ENCODE measurements at places on chromosomes 7 and 10.

DNA sequence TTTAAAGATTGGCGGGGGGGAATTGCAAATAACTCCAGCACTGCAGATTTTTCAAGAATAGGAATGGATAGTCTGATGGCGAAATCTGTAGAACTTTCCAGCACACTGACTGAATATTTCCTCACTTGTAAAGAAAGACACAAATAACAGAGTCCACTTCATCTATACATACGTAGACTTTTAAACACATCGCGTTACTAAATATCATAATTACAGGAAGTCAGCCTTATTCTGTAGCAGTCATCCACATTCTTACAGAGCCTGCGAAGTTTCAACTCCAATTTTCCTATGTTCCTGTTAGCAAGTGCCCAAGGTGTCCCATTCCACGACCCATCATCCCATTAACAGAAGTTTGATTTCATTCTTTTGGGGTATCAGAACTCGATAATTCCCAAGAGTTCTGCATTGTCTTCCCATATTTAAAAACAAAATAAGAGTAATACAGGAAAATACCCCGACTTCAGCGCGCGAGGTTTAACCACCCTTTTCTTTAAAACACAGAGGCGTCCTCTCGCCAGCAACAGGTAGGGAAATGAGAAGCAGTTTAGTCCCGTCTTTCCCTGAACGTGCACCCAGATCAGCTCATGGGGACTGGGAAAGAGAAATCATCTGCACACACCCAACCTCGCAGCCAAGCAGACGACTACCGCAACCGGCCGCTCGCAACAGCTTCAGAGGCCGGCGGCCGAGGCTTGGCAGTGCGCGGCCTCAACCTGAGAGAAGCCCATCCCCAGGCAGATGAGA, 880 bp downstream of the HERC4 start:
- DNase-seq = no peak

DNA sequence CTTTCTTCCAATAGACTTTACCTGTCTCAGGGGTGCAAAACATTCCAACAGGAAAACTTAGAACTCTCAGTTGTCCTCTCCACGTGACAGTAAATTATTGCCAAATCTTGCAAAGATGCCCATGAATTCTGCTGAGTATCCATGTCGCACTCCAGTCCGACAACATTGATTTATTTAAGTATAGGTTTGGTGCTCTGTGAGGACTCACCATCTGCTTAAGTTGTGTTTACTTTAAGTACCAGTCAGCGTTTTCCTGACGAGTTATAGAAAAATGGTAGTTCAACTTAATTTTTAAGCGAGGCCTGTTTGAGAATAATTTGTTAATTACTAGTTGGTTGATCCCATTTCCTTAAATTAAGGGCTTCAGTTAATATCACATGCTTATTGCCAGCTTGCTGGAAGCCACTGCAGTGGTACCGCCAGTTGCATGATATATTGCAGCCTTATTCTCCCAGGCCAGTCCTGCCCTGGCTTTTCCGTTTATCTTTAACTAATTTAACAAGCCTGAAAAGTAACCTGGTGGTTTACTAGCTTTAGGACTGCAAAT, 27.8 kb downstream of the CREB5 start:
- DNase-seq = no peak

GRCh38 chr10:94092848-94093247, 99.1 kb downstream of the PLCE1 start:
- DNase-seq = no peak

- DNase-seq = no peak
Observed at GRCh38 chr10:101112799-101113594, 18.1 kb upstream of the TLX1 start.

- DNase-seq = no peak
Observed at GRCh38 chr10:101644002-101644401, 51.0 kb downstream of the FBXW4 start.

GRCh38 chr10:83346266-83346910, 792.9 kb upstream of the GHITM start:
- DNase-seq = no peak

DNA sequence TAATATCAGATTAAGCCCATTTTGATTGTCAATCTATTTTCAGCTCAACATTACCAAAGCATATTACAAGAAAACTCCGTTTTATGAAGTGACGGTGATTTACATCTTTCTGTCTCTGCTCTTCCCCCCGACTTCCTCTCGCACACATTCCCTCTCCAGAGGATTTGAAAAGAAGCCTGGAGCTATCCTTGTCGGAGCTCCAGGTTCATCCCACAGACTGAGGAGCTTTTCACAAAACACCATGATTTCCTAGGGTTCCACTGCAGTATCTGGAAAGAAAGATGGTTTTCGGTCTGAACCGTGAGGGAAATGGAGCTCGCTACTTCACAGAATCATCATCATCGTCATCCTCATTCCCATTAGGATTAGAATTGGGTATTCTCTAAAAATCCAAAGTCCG, 655.5 kb upstream of the MGMT start:
- no peak for DNase-seq

DNA sequence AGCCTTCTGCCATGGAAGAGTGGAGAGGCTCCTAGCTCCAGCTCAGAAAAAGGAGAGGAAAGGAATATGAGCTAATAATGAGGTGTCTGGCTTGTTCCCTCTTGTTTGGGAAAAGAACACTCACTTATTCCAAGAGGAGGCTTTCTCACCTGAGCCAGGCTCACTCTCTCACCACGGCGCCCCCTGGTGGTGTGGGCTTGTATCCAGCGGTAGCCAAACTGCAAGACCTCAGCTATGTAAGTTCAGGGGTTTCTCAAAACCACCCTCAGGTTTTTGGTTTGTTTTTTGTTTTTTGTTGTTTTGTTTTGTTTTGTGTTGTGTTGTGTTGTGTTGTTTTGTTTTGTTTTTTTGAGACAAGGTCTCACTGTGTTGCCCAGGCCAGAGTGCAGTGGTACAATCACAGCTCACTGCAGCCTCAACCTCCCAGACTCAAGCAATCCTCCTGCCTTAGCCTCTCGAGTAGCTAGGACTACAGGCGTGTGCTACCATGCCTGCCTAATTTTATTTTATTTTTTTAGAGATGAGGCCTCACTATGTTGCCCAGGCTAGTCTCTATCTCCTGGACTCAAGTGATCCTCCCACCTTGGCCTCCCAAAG, 124.0 kb downstream of the TMEM130 start:
- DNase-seq = peak; percentile 35

GRCh38 chr7:88432301-88432700, 125.6 kb upstream of the STEAP4 start:
- no peak for DNase-seq

- no peak for DNase-seq
Observed at GRCh38 chr10:117189557-117189956, 7.7 kb upstream of the KCNK18 start.

DNA sequence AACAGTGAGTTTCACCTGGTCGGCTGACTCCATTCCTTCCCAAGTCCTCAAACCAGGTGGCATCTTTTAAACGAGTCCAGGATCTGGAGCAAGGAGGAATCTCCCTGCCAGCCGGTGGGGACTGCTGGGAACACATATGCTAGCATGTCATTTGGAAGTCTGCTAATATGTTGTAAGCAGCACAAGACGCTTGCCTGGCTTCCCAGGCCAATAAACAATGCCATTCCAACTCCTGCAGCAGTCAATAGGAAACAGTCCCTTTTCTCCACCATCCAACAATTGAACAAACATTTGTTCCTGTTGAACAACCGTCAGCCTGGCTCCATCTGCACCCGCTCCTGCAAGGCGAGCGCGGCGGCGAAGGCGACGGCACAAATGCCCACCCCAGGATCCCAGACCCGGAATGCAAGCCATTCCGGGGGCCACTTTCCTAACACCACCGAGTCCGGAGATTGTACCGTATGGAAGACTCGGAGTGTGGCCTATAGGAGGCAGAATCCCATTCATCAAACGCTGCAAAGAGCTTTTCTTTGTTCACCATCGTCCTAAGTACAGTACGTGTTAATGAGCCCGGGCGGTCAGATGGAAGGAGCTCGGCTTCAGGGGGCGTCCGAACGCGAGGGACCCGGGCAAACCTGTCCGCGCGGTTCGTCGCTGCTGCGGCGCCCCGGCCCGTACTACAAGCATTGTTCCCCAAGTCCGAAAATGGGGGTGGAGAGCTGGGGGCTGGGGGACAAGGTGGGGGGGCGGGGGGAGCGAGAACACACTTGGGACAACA, 1.6 kb downstream of the FAM53B start:
- DNase-seq = no peak

DNA sequence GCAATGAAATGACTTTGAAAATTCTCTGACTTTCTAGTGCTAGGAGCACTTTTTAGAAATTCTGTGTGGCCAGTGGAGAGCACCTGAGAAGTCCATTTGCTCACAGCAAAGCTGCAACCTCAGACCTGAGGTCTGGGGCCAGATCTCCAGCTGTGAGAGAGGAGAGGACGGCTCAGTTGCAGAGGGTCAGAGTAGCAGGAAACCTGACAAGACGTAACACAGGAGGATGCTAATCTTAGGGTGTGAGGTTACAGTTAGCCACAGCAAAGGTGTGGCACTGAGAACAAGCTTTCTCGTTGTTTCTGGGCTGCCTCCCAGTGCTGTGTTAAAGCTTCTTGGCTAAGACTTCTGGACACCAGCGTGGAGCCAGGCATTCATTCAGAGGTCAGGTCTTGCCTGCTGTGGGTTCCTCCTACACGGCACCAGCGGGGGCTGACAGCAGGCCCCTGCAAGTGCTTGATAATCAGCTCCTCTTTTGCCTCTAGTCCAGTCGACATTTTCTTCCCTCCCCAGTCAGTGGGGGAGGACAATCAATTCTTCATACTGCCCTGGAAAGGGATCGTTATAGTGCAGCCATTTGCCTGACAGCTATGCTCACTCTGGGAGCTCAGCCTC, 435.4 kb upstream of the DPP6 start:
- DNase-seq = no peak

DNA sequence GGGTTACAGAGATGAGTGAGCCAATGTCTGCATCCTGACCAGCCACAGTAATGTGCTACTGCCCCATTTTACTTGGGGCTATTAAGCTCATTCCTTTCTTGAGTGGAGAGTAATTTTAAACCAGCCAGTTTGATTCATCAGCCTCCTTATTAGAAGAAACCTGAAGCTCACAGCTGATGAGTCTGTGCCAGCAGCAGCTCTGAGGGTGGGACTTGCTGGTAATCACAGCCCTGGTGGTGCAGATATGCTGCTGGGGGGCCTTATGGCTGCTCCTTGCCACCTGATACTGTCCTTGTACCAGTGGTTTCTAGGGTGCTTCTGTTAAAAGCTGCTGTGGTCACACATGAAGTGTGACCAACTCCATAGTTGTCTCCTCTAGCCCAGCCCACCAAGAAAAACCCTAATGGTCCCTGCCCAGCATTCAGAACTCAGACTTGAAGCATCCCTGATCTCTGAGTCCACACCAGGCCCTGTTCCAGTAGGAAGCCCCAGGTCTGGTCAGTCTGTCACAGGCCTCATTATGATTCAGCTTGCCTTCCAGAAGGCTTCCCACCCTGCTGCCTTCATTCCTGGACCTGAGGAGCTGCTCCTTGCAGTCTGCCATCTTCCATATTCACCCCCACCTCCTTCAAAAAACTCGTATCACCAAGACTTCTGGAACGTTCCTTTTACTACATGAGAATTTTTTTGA, 28.9 kb upstream of the RBM20 start:
- no peak for DNase-seq

DNA sequence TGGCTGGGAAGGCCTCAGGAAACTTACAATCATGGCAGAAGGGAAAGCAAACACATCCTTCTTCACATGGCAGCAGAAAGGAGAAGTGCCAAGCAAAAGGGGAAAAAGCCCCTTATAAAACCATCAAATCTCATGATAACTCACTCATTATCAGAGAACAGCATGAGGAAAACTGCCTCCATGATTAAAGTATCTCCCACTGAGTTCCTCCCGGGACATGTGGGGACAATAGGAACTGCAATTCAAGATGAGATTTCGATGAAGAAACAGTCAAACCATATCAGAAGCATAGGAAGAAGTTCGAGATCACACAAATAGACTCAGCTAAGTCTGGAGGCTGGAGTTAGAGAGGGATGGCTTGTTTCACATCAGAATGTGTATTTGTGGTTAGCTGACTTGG, 869.4 kb upstream of the PHF14 start:
- no peak for DNase-seq

- no peak for DNase-seq
Observed at GRCh38 chr7:110975486-110975885, 115.4 kb upstream of the LRRN3 start.

- no peak for DNase-seq
Observed at GRCh38 chr10:128855618-128856428, 611.2 kb upstream of the MGMT start.

DNA sequence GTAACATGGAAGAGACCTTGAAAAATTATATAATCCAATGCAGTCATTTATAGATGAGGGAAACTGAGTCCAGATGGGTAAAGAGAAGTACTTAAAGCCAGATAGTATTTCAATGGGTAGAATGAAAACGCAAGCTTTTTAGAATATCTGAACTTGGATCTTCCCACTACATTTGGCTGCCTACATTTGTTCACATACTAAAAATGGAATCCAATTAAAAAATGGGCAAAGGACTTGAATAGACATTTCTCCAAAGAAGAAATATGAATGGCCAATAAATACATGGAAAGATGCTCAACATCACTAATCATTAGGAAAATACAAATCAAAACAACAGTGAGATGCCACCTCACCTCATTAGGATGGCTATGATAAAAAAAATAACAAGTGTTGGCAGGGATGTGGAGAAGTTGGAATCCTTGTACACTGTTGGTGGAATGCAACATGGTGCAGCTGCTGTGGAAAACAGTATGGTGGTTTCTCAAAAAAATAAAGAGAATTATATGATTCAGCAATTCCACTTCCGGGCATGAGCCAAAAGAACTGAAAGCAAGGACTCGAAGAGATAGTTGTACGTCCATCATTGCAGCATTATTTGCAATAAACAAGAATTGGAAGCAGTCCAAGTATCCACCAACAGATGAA, 188.0 kb downstream of the FRMD4A start:
- DNase-seq = no peak

DNA sequence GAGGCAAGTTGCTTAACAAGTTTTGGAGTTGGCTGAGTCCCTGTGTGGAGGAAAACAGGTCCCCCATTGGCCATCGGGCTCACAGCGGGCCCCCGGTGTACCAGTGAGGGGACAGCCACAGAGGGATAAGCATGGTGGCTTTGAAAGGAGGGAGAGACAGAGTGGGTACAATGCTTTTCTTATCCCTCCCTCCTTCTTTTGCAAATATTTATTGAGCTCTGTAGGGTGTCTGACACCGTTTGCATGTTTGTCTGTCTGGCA, 2.8 kb downstream of the HTRA1 start:
- no peak for DNase-seq

DNA sequence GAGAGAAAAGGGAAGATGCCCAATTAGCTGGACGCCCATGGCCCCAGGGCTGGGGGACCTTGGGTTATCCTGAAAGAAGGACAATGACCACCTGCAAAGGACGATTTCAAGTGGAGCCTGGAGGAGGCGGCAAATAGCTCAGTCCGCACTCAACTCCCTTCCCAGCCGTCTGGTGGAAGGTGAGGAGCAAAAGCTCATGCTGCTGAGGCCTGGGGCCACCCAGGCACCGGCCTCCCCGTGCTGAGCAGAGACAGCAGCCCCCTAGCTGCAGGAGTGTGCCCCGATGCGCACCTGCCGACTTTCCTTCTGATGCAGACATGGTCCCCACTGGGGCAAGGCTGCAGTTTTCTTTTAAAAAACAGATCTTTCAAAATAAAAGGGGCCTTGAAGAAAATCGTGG, 7.9 kb downstream of the FAM20C start:
- DNase-seq = no peak

- no peak for DNase-seq
Observed at GRCh38 chr10:112360308-112361270, 13.3 kb upstream of the ACSL5 start.

- no peak for DNase-seq
Observed at GRCh38 chr10:9510626-9511025, 1456.1 kb downstream of the GATA3 start.

- DNase-seq = no peak
Observed at GRCh38 chr7:45417268-45417667, 156.9 kb upstream of the ADCY1 start.
